ENCODE measurements at places on chromosomes 6 and 20. TPM values are rescaled to one million over a fixed set of nuclear protein-coding genes. Genes with fewer than 3 reads are reported as not detected.
A peak's percentile ranks its signal among the peaks of the same experiment; 100 is the strongest.

HMGA1 gene
- 169 TPM for total RNA-seq

BPIFB1 gene
- not detected for total RNA-seq

GHRH gene
- not detected for total RNA-seq

RRAGD gene
- 2.1 TPM for total RNA-seq

- no peak for DNase-seq
Measured at GRCh38 chr6:26452631-26453235, 5.0 kb upstream of the BTN2A1 start.

DNA sequence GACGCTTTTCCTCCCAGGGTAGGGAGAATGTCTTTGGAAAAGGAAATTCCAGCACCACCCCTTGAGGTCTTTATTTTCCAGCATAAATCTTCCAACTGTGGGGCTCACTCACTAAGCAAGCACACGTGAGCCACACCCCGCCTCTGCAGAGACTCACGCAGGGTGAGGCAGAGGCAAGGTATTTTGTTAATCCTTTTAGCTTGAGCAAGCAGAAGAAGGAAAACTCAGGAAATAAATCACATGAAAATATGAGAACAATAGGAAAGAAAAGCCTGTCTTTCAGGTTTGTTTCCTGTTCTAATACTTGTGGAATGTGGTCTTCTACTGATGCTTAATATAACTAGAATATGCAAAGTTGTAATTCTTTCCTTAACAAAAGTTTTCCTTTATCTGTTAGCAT is 4.1 kb upstream of the PHACTR2 start:
- peak; percentile 92 for DNase-seq

DNA sequence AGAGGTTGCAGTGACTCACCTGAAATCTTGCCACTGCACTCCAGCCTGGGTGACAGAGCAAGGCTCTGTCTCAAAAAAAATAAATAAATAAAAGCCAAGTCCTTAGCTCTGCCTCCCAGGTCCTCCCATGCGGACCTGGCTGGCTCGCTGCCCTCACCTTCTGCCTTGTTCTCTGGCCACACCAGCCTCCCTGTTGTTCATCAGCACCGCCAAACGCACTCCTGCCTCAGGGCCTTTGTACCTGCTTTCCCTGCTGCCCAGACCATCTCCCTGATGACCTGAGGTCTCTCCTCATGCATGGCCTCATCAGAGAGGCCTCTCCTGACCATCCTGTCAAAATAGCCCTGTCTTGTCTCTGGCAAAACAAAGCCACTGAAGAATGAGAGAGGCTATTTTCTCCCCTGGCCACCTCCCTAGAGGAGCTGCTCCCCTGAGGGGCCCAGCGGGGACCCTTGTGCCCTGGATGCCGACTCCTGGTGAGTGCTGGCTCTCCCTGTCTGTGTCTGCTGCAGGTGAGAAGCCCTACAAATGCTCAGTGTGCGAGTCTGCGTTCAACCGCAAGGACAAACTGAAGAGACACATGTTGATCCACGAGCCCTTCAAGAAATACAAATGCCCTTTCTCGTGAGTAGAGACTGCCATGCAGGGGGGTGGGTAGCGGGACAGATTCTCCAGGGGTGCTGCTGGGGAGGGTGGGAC is 22.6 kb upstream of the CHMP4B start:
- peak; percentile 35 for DNase-seq

GRCh38 chr20:46823271-46823751 is 71.3 kb upstream of the EYA2 start:
- no peak for DNase-seq

DNA sequence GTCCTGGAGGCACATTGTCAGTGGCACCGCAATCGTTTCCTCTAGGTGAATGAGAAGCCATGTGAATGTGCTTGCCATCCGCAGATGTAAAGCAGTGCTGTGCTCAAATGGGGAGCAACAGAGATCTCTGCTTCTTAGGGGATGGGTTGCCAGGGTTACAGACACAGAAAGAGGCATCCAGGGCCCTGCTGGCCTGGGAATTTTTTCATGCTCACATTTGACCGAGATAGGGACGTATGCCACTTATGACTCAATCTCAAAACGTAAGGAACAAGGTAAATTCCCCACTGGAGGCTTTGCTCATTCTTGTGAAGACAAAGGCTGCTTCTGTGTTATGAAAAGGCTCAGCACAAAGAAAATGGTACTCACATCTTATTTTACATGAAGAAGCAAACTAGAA is 11.0 kb downstream of the C6orf118 start:
- DNase-seq, result no peak

DNA sequence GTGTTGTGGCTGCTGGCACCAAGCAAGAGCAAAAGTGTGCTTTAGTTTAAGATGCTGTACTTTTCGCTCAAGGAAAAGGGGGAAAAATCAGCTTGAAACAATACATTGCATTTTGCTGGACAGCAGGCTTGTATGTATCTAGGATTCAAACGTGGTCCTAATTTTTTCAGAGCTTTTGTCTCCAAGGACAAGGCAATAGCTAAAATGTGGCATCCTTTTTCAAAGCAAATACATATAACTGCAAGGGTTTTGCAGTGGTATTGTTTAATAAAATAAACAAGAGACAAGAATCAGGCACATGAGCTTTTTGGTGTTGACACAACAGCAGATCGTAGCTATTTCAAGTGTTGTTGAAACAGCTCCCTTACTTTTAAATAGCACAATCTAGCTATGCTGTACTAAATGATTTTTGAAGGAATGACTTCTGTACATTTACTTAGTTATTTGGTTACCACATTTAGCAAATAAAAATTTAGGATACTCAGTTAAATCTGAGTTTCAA is 137.0 kb upstream of the HEY2 start:
- no peak for DNase-seq

DNA sequence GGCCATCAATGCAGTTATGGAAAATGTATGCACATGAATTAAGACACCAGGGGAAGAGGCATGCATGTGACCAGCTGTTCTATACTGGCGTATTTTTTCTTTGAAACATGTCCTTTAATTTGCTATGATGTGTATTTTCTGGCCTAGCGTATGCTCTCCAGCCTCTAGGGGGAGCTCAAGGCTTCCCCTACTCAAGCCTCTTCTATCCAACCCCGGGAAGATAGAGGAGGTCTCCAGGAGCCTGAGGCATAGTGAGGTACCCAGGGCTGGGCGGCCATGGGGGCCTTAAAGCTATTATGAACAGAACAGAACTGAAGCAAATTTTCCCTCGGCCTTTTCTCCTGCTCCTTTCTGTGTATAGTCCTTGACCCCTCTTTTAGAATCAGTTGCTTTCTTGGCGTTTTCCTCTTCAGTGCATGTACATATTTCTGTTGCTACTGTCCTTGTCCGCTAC is 528.9 kb downstream of the MAFB start:
- peak; percentile 74 for DNase-seq

- peak; percentile 92 for DNase-seq
Measured at GRCh38 chr20:51354191-51354768, 188.2 kb downstream of the NFATC2 start.

DNA sequence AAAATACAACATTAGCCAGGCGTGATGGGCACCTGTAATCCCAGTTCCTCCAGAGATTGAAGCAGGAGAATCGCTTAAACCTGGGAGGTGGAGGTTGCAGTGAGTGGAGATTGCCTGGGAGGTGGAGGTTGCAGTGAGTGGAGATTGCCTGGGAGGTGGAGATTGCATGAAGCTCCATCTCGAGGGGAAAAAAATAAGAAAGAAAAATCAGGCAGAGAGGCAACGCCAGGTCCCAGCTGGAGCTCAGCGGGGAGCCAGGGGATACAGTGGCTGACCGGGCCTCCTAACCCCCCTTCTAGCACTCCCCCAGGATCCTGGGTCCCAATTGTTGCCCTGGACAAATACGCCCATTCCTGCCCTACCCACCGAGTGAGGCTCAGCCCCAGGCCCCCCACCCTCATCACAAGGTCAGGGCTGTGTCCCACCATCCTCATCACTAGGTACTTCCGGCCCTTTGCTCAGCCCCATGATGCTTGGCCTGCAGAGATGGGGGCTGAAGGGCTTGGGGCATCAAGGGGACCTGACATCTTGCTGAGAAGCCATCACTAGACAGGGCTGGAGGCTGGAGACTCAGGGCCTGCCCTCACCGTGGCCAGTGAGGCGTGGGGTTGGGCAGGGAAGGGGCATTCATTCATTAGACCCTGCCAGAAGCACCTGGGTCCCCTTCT is 1.9 kb downstream of the OGFR start:
- no peak for DNase-seq

DNA sequence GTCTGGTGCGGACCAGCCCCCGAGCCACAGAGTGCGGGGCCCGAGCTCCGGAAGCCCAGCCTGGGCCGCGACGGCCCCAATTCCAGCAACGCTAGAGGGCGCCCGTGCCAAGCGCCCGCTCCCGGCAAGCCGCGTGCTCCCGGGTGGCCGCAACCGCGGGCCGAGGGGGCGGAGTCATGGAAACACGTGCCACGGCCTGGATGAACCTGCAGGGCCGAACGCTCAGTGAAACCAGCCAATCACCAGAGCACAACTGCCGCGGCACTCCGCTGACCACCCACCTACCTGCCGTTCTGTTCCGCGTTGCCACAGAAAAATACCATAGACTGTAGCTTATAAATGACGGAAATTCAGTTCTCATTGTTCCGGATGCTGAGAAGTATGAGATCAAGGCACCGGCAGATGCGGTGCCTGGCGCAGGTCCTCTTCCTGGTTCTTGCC is 85.7 kb upstream of the FOXC1 start:
- no peak for DNase-seq

- no peak for DNase-seq
Measured at GRCh38 chr6:22949967-22950366, 380.6 kb downstream of the HDGFL1 start.

DNA sequence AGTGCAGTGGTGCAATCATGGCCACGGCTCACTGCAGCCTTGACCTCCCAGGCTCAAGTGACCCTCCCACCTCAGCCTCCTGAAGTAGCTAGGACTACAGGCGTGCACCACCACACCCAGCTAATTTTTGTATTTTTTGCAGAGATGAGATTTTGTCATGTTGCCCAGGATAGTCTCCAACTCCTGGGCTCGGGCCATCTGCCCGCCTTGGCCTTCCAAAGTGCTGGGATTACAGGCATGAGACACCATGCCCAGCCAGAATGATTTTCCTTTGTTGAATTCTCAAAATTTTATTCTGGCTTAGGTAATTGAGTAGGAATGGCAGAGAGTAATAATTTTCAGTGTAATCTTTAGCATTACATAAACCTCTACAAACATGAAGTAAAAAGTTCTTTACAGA is 37.1 kb downstream of the SLC16A10 start:
- DNase-seq, result no peak
